ENCODE measurements at places on chromosomes 12 and 14.

DNA sequence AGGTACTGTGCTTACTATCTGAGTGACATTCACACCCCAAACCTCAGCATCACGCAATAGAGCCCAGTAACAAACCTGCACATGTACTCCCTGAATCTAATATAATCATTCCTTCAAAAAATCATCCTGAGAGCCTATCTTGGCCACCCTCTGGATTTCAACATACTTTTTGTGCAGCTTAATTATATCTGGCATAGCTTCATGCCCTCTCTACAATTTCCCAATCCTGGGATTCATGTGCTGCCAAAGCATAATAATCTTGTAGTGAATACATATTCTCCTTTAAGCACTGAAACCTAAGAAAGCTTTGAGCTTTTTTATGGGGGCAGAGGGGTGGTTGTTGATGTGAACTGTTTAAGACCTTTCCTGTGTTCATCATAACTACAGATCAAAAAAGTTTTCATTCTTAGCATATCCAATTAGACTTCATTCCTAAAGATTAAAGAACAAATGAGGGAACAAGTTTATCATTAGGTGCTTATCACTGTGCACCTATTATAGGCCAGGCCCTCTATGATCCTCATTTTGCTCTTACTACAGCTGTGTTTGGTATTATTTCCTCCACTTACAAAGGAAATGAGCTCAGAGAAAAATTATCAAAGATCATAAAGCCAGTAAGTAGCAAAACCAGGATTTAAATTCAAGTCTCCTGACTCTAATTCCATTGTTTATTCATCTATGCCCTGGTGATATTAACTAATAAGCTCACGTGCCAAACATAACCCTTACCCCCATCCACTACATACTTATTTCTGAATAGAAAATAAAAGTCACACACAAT is 51.2 kb downstream of the SINHCAF start:
- DNase-seq, result no peak

DNA sequence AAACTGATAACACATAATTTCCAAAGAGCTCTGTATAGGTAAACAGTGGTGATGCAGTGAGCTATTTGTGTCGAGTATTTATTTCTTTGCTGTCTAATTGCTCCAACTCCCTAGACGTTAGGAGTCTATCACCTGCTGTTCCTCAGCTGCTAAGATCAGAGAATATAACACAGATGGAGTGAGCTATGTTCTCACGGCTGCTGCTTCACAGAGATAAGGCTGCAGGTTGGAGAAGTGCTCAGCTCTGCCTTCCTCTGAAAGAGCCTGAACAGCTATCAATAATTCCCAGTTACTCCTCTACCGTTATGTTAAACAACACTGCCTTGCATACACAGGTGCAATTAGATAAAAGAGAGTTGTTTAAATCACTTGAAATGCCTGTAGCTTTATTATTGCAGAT is 103.2 kb upstream of the MDGA2 start:
- no peak for DNase-seq

GRCh38 chr12:62668782-62669181 is 202.2 kb downstream of the MON2 start:
- no peak for DNase-seq

- no peak for DNase-seq
These were observed 37.4 kb downstream of the OVCH1 start for GRCh38 chr12:29460082-29460481.

DNA sequence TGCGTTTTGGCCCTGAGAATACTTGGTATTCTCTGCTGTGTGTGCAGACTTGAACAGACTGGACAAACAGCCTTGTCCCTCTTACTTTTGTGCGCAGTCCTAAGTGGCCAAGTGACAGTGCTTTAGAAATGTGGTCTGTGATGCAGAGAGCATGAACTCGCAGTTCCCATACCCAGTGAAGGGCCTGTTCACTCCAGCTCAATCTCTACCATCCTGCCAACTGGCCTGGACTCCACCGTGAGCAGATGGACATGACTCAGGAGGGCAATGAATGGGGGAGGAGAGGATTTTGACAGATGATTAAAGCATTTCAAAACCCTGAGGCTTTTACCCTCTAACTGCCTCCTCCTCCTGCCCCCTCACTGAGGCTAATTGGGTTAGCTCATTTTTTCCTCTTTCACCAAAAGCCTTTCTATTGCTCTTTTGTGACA is 62.5 kb upstream of the PYGL start:
- no peak for DNase-seq

DNA sequence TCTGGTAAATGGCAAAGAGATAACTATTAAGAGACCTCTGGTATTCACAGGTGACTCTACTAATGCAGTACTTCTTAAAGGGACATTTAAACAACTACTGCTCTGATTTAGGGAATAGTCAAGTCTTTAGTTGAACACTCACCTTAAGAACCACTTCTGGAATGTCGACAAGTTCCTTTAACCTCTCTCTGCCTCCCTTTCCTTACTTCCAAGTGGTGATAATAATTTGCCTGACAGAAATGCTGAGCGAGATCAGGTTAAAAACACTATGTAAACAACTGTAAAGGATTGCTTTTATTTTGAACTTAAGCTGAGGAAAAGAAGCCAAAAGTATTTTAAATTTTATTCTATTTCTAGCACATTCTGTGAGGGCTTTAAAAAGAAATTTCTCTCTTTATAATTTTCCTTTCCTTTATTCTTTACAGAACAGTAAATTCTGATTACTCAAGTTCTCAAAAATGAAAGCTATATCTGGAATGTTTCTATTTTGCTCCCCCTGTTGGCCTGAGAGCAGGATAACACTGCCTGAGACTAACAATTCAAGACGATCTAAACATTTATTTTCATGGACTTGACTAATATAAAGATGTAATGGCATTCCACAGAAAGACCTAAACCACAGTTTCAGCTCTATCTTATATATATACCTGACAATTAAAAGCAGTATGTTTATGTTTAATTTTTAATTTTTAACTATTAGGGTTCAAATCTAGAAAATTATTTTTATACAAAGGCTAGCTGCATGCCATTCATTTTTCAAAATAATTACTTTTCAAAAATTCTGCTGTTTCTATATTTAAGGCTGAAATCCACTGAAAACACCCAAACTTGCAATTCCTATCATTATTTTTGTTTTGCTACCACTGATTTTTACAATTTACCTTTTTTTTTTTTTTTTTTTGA is 29.2 kb downstream of the ZCCHC8 start:
- DNase-seq, result no peak

- DNase-seq, result peak; percentile 52
These were observed 21.7 kb downstream of the BICDL1 start for GRCh38 chr12:120010661-120011230.

DNA sequence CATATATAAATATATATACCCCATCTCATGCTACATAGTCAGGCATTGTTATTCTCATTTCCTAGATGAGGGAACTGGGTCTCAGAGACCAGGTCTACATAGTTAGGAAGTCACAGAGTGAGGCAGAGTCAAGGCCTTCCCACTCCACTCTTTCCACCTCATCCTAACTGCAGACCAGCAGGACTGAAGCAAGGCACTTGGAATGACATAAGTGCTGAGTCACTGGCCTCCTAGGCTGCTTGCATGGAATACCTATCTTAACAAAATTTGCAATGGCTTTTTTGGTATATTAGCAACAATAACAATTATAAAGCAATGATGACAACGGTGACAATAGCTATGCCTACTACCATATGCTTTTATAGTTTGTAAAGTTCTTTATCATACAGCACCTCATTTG is 5.4 kb upstream of the ANO4 start:
- DNase-seq, result no peak

DNA sequence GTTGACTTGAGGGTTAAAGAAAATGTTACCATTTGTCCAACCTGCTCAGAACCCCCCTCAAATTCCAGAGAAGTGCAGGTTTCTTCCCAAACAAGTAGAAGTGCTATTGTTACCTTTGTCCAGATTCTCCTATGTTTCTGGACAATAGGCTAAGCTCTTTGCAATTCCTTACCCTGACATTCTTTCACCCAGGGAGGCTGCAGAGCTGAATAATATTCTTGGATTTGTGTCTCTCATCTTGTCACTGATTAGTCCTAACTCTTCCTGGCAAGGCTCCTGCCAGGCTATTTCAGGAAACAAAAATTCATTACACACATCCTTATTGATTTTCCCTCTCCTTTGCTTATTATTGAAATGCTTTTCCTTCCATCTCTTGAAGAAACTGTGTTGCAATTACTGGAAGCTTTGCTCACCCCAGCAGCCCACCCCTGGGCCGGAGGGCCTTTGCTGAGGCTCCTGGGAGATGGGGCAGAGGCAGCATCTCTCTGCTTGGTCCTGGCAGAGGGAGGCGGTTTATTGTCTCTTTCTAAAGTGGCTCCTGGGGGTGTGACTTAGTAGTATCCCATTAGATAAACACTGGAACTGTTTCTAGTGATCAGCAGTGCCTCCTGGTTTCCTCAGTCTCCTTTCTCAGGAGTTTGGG is 207.5 kb upstream of the PELI2 start:
- DNase-seq, result no peak

DNA sequence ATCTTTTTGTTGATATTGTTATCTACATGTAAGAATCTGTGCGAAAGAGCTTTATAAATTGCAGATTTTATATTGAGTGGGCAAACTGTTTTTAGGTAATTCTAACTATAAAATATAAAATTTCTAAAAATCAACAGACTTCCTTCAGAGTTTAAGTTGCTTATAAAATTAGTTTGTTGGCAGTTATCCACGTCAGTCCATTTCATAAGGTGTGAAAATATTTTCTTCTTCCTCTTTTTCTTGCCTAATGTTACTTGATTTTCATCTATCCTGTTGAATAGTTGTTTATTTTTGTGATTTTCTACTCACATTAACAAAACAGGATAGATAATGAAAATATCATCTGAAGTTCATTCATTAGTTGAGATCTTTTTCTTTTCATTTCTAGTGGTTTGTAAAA is 58.0 kb downstream of the RASSF8 start:
- no peak for DNase-seq

DNA sequence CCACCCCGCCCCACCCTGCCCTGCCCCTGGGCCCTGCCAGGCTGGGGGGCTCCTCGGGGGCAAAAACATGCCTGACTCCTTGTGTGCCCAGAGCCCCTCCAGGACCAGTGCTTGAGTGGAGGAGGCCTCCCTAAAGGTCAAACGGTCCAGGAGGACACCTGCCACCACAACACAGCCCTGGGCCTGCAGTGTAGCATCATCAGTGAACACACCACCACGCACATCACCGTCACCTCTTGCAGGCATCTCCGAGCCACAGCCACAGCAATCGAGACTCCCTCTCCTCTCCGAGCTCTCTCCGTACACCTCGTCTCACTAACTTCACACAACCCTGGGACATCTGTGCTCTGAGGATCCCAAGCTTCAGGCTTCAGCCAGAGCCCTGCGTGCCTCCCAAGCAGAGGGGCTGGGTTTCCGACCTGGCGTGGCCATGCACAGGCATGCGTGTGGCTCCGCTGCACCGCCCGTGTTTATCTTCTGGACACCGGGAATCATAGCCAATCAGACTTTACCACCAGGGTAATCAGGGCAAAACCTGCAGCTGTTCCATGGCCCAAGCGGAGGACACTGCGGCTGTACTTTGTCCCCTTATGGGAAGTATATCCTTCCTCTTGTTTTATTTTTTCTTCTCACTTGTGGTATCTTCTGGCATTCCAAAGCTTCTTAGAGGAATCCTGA is 6.2 kb upstream of the DIO3 start:
- no peak for DNase-seq

DNA sequence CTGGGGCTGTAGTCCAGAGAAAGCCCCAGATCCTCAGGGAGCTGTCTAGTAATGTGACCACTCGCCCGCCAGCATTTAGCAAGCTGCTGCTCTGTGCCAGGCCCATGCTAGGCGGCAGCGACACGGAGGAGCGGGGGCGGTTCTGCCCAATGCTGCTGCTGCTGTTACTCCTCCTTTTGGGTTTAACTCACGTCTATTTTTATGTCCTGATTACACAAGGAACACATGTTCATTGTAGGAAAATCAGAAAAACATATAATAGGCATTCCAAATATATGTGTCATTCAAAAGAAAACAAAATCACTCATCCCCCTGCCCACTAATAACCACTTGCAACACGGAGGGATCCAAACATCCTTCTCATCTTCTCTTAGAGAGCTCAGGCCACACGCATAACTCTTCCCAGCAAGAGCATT is 30.4 kb downstream of the CCDC92 start:
- no peak for DNase-seq

DNA sequence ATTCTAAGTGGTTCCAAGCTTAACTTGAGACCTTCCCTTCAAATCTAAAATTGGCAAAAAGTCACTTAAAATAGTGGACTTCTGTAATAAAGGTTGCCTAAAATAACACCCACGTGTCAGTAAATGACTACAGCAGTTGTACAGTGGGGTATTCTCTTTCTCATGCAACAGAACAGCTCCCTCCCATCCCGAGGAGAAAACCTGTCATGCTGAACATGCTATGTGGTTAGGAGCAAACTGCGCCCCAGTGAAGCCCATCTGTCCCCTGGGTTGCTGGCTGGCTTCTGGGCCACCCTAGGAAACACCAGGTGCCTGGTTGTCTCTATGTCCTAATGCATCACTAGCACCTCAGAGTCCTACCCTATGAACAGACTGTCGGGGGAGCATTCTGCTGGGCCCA is 2.7 kb downstream of the BTBD6 start:
- no peak for DNase-seq

- DNase-seq, result no peak
These were observed 41.0 kb upstream of the PLEKHG3 start for GRCh38 chr14:64663174-64663573.

DNA sequence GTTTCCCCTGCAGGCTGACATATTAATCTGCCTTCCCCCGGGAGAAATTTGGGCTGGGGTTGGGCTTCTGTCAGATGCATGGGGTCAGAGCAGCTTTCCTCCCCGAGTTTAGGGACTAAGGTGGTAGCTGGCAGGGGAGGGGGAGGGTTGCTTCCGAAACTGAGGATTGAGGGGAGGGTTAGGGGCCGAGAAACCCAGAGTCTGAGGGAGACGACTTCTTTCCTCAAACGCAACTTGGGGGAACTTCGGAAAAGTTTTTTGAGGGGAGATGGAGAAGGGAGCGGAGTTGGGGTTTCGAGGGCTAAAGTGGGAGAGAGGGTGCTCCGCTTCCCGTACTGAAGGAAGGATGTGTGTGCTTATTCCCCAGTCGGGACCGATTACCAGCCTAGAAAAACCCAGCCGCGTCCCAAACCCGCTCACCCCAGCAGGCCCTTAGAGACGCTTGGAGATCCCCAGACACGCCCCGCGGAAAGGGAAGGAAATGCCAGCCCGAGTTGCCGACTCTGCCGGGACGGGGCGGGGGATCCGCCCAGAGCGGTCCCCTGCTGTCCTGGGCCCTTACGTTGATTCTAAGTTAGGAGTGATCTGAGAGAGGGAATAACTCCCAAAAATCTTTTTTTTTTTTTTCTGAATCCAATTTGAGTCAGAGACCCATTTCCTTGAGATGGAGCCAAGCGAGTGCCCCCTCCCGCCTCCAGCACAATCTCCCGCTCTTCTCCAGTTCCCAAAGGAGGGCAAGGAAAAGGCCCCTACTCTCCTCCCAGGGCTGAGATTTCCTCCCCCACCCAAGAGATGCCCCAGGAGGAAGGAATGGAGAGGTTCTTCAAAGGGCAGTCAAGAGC is 61.9 kb downstream of the SMUG1 start:
- no peak for DNase-seq

- no peak for DNase-seq
These were observed 46.3 kb downstream of the SCARB1 start for GRCh38 chr12:124817076-124818000.
